Right lobe of liver (tissue), 6 donors: ENCODE measurements at places on chromosomes 13 and 19. TPM values are rescaled to one million over a fixed set of nuclear protein-coding genes. Genes with fewer than 3 reads are reported as not detected.

- DNase-seq, result peak; percentile 83
- H3K36me3 ChIP-seq, result no peaks in the 10 kb centered on the region
- H3K27ac ChIP-seq, result no peak overlapping the region
- no peaks in the 10 kb centered on the region for H3K27me3 ChIP-seq
- peaks cover 37% of the 10 kb centered on the region for H3K4me1 ChIP-seq
- H3K4me3 ChIP-seq, result no peak overlapping the region
These were observed 10.1 kb upstream of the SLC25A42 start for GRCh38 chr19:19053508-19054314.

The FFAR2 gene
- total RNA-seq, result not detected

DNA sequence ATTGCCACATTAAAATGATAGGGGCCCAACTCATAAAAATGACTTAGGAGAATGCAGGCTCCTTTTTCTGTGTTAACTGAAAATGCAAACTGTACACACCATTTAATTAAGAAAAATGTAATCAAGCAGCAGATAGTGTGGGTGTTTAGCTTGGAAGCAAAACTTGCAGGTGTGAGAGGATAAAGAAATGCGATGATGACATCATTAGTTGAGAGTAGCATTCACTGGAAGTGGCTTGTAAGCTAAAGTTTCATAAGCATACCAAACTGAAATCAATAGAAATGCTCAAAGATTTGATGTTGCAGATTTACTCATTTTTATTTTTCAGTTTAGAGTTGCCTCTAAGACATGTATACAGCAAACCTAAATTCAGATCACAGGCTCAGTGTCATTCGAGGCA lies 86.6 kb downstream of the PRR20E start:
- no peaks in the 10 kb centered on the region for H3K36me3 ChIP-seq
- H3K27me3 ChIP-seq, result no peaks in the 10 kb centered on the region
- DNase-seq, result no peak
- H3K4me3 ChIP-seq, result no peak overlapping the region
- H3K4me1 ChIP-seq, result no peaks in the 10 kb centered on the region
- no peak overlapping the region for H3K27ac ChIP-seq

DNA sequence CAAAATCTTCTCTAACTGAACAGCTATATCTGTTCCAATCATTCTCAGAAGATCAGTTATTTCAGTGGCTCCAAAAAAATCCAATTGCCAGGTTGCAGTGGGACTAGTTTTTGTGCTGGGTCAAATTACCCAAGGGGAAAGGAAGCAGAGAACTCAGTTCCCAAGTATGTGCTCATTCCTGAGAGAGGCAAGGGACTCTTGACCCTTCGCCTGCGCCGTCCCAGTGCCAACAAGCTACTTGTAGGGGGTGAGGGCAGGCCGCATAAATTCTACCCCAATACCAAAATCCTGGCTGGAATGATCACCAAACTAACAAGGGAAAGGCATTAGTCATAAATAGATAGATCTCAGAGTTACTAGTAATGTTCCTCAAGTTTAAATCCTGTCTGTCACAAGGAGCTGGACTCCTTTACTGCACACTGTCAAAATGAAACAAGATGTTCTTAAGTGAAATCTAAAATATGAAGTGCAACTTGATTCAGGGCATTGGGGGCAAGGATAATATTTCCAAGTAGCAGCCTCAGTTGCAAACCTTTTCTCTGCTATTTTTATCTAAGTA lies 50.6 kb downstream of the XPO4 start:
- no peak overlapping the region for H3K27ac ChIP-seq
- no peak for DNase-seq
- no peaks in the 10 kb centered on the region for H3K36me3 ChIP-seq
- H3K4me3 ChIP-seq, result no peak overlapping the region

GRCh38 chr19:29431332-29431731 lies 94.5 kb upstream of the VSTM2B start:
- no peak for DNase-seq
- no peaks in the 10 kb centered on the region for H3K27me3 ChIP-seq
- no peak overlapping the region for H3K27ac ChIP-seq
- H3K4me1 ChIP-seq, result no peaks in the 10 kb centered on the region

The RNF17 gene
- total RNA-seq, result not detected

The ADGRE2 gene
- total RNA-seq, result 1.7 TPM

- no peaks in the 10 kb centered on the region for H3K4me1 ChIP-seq
- H3K27me3 ChIP-seq, result no peaks in the 10 kb centered on the region
- H3K27ac ChIP-seq, result no peak overlapping the region
- no peak overlapping the region for H3K4me3 ChIP-seq
- H3K36me3 ChIP-seq, result no peaks in the 10 kb centered on the region
These were observed 154.0 kb upstream of the GPR12 start for GRCh38 chr13:26914624-26915023.

GRCh38 chr19:48413879-48414587 lies 20.6 kb downstream of the GRIN2D start:
- no peak overlapping the region for H3K27ac ChIP-seq
- no peaks in the 10 kb centered on the region for H3K4me1 ChIP-seq
- no peak overlapping the region for H3K4me3 ChIP-seq
- DNase-seq, result no peak
- no peaks in the 10 kb centered on the region for H3K27me3 ChIP-seq
- no peaks in the 10 kb centered on the region for H3K36me3 ChIP-seq

DNA sequence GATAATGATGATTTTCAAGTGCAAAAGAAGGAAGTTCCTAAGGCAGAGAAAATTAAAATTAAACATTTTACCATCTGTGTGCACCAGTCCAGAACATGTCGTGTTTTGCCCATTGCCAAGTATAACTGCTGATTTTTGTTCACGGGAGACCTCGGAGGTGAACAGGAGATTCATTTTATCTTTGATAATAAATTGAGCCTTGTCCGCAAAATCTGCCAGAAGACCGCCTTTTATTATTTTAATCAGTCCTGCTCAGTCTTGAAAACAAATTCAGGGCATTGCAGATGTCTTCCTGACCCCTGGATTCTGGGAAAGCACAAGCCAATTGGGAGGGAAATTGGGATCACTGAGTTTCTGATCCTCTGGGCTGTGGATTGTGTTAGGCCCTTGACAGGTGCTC lies 165.9 kb downstream of the STK24 start:
- no peaks in the 10 kb centered on the region for H3K27me3 ChIP-seq
- no peak overlapping the region for H3K27ac ChIP-seq
- H3K36me3 ChIP-seq, result peaks cover 35% of the 10 kb centered on the region

DNA sequence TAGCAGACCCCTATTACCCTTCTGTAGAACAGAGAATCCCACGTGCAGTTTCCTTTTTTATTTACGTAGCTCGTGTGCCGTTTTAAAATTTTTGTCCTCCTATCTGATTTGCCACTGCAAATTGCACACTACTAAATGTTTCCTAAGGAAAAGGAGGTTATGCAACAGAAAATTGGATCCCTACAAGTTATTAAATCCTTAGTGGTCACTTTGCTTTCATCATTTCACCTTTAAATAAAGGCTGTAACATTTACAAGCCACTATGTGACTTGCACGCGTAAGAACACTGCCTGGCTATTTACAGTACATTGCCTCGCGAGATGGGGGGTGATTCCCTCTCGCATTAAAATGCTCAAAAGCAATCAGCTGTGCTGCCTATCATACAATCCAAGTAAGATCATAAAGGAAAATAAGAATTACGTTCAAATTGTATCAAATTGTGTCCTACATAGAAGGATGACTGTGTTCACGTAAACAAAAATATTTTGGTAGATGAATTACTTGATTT lies 525.6 kb downstream of the SUCLA2 start:
- H3K27ac ChIP-seq, result peak overlapping the region; percentile 42
- peak overlapping the region; percentile 28 for H3K4me3 ChIP-seq
- H3K27me3 ChIP-seq, result no peaks in the 10 kb centered on the region
- no peak for DNase-seq
- no peaks in the 10 kb centered on the region for H3K36me3 ChIP-seq

DNA sequence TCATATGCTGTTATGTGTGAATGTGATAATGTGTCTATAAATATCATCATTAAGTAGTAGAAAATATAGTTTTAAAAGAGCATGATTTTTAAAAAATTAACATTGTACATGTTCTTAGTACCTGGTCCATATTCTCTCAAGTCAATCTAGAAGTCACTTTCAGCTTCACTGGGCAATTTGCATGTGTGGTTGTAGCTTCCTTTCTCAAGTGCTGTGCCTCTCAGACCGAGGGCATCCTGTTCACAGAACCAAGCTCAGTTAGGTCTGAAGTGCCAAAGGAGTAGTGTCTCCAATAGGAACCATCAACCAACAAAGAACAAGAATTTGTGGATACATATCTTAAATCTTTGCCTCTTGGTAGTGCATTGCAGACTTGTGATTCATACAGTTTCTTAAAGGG lies 541.8 kb upstream of the SLC10A2 start:
- H3K27me3 ChIP-seq, result no peaks in the 10 kb centered on the region
- no peaks in the 10 kb centered on the region for H3K4me1 ChIP-seq
- no peak overlapping the region for H3K27ac ChIP-seq
- no peaks in the 10 kb centered on the region for H3K36me3 ChIP-seq
- DNase-seq, result no peak
